ENCODE measurements at places on chromosomes 3 and 15.

- no peak overlapping the region for H3K27ac ChIP-seq
- DNase-seq = no peak
- no peaks in the 10 kb centered on the region for H3K4me1 ChIP-seq
- H3K27me3 ChIP-seq = no peaks in the 10 kb centered on the region
- H3K4me3 ChIP-seq = no peak overlapping the region
Measured at GRCh38 chr15:41804361-41804760, 23.5 kb upstream of the JMJD7 start.

- no peaks in the 10 kb centered on the region for H3K4me1 ChIP-seq
- H3K27me3 ChIP-seq = no peaks in the 10 kb centered on the region
- no peak overlapping the region for H3K4me3 ChIP-seq
- no peak overlapping the region for H3K27ac ChIP-seq
Measured at GRCh38 chr3:167305340-167305890, 74.7 kb downstream of the ZBBX start.

GRCh38 chr3:165816209-165816608 is 21.0 kb downstream of the BCHE start:
- no peaks in the 10 kb centered on the region for H3K36me3 ChIP-seq
- no peaks in the 10 kb centered on the region for H3K4me1 ChIP-seq
- H3K4me3 ChIP-seq = no peak overlapping the region
- no peaks in the 10 kb centered on the region for H3K27me3 ChIP-seq
- H3K27ac ChIP-seq = no peak overlapping the region
- no peak for DNase-seq

DNA sequence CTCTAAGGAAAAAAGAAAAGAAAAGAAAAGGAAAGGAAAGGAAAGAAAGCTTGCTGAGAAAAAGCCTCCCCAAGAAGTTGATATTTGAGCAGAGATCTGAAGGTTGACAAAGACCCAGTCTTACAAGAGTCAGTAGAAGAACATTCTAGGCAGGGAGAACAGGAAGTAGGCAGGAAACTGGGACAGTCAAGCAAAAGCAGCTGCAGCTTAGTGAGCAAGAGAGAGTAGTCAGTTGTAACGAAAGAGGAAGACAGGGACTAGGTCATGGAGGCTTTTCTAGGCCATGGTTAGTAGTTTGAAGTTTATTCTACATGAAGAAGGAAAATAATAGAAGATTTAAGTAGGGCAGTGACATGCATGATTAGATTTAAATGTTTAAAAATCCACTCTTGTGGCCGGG is 31.8 kb upstream of the KLHL6 start:
- H3K4me3 ChIP-seq = no peak overlapping the region
- no peak for DNase-seq
- H3K4me1 ChIP-seq = peaks cover 19% of the 10 kb centered on the region
- H3K27ac ChIP-seq = no peak overlapping the region

GRCh38 chr3:143063018-143063417 is 56.6 kb upstream of the CHST2 start:
- no peak for DNase-seq
- H3K27ac ChIP-seq = no peak overlapping the region
- H3K4me1 ChIP-seq = no peaks in the 10 kb centered on the region
- H3K27me3 ChIP-seq = no peaks in the 10 kb centered on the region

- no peak overlapping the region for H3K27ac ChIP-seq
- no peaks in the 10 kb centered on the region for H3K36me3 ChIP-seq
- no peak for DNase-seq
- H3K4me3 ChIP-seq = no peak overlapping the region
- H3K4me1 ChIP-seq = peaks cover 15% of the 10 kb centered on the region
- H3K27me3 ChIP-seq = peaks cover 13% of the 10 kb centered on the region
Measured at GRCh38 chr15:39430389-39430788, 150.5 kb upstream of the THBS1 start.

- H3K27me3 ChIP-seq = no peaks in the 10 kb centered on the region
- H3K36me3 ChIP-seq = no peaks in the 10 kb centered on the region
Measured at GRCh38 chr3:102478160-102478559, 43.3 kb downstream of the ZPLD1 start.

DNA sequence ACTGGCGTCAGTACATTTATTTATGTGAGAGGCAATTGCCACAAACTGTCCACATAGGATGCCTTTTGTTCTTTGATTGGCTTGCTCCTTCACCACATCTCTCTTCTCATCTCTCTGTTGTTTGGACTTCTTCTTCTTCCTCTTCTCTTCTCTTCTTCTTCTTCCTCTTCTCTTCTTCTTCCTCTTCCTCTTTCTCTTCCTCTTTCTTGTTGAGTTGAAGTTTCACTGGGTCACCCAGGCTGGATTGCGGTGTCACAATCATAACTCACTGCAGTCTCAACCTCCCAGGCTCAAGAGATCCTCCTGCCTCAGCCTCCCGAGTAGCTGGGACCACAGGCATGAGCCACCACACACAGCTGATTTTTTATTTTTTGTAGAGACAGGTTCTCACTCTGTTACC is 67.7 kb upstream of the GSK3B start:
- peaks cover 32% of the 10 kb centered on the region for H3K4me1 ChIP-seq
- H3K4me3 ChIP-seq = no peak overlapping the region

- H3K27ac ChIP-seq = peak overlapping the region; percentile 73
- peaks cover 3% of the 10 kb centered on the region for H3K36me3 ChIP-seq
- peak overlapping the region; percentile 74 for H3K4me3 ChIP-seq
- H3K27me3 ChIP-seq = peaks cover 14% of the 10 kb centered on the region
- H3K4me1 ChIP-seq = peaks cover 15% of the 10 kb centered on the region
- peak; percentile 64 for DNase-seq
Measured at GRCh38 chr3:46812237-46812791, 50.9 kb downstream of the MYL3 start.

GRCh38 chr15:95247071-95247984 is 1016.0 kb downstream of the MCTP2 start:
- no peak overlapping the region for H3K27ac ChIP-seq
- no peaks in the 10 kb centered on the region for H3K27me3 ChIP-seq
- no peak overlapping the region for H3K4me3 ChIP-seq
- DNase-seq = no peak

DNA sequence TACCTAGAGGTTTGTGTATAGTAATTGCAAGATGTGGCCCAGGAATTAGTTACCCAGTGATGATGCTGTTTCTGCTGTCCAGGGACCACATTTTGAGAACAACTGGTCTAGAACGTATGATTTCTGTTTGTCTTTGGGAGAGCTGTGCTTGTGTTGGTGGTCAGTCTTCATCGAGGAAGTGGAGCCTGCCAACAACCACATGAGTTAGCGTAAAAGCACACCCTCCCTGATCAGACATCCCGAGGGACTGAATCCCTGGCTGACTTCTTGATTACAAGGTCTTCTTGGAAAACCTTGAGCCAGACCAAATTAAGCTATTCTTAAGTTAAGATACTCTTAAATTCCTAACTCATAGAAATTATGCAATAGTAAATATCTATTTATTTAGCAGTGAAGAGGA is 81.7 kb upstream of the ZPLD1 start:
- H3K27me3 ChIP-seq = no peaks in the 10 kb centered on the region
- no peak for DNase-seq
- no peaks in the 10 kb centered on the region for H3K36me3 ChIP-seq
- no peak overlapping the region for H3K4me3 ChIP-seq

DNA sequence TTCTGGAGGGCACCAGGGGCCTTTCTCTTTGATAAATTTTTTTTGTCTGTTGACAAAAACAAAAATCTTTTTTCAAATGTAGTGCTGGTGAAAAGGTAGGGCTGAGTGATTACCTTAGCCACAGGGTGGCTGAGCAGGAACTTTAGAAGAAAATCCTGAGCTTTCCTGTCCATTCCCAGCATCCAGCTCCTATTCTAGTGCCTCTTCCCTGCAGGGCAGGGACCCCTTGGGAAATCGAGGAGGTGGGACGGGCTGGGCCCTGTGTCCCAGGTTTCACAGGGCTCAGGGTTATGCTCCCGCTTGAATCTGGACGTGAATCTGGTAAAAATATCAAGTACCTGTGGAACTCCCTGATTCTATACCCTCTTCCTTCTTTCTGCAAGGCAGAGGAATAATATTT is 31.7 kb downstream of the EDEM1 start:
- no peaks in the 10 kb centered on the region for H3K27me3 ChIP-seq
- H3K4me3 ChIP-seq = no peak overlapping the region
- DNase-seq = no peak

- peaks cover 9% of the 10 kb centered on the region for H3K4me1 ChIP-seq
- no peak overlapping the region for H3K27ac ChIP-seq
- no peaks in the 10 kb centered on the region for H3K27me3 ChIP-seq
Measured at GRCh38 chr3:133115176-133115575, 77.0 kb downstream of the TMEM108 start.

- no peak for DNase-seq
- no peak overlapping the region for H3K27ac ChIP-seq
- H3K27me3 ChIP-seq = no peaks in the 10 kb centered on the region
- no peaks in the 10 kb centered on the region for H3K36me3 ChIP-seq
- H3K4me3 ChIP-seq = no peak overlapping the region
- no peaks in the 10 kb centered on the region for H3K4me1 ChIP-seq
Measured at GRCh38 chr3:21785765-21786437, 34.9 kb upstream of the ZNF385D start.

DNA sequence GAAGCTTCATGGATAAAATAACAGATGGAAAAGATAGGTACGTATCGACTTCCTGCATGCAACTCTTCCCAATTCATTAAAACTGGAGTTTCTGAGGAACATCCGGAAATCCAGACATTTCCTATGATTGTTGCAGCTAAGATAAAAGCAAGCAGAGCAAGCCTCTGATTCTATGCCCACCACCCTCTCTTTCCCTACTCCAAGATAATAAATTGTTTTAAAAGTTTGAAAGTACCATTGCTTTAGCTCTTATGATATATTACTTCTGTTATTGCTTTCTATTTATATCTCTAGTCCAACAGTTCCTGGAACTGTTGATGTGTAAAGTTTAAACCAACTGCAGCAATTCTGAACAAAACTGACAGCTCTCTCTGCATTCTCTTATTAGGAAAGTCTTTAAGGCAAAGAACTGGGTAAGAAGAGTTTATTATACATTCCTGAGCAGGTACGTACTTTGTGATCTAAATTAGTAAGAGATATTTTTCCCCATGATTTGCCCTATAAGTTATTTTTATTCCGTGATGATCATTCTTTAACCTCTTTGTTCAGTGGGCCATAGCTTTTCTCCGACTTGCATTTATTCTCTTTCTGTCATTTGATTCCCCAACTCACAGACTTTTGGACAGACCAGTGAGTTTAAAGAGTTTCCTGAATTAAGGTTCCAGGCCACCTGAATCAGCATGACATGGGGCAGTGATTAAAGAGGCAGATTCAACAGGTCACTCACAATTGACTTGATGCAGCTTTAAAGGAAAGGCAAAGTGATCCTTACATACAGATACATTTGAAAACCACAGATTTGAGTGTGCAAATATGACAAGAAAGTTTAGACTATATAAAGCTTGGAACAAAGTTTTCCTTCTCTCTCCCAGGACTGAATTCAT is 94.2 kb upstream of the THRB start:
- peaks cover 29% of the 10 kb centered on the region for H3K4me1 ChIP-seq
- no peaks in the 10 kb centered on the region for H3K36me3 ChIP-seq
- no peak overlapping the region for H3K4me3 ChIP-seq
- H3K27ac ChIP-seq = no peak overlapping the region
- H3K27me3 ChIP-seq = peaks cover 34% of the 10 kb centered on the region

DNA sequence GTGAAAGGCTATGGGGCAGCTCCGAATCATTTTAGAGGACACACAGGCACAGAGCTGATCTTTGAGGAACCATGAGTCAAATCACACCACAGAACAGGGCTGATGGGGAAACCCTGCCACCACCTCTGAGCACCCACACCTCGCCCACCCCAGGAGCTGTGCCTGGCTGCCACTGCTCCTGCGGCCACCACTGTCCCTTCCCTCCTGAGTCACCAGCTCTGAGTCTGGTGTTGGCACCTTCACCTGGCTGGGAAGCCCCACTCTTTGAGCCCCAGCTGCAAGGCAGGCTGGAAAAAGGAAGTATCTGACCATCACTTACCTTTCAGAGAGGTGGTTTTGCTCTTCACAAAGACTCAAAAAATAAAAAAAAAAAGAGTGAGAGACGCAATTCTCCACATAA is 63.6 kb upstream of the MEF2A start:
- no peak overlapping the region for H3K4me3 ChIP-seq
- no peaks in the 10 kb centered on the region for H3K27me3 ChIP-seq
- peaks cover 8% of the 10 kb centered on the region for H3K4me1 ChIP-seq
- H3K27ac ChIP-seq = no peak overlapping the region
- no peak for DNase-seq

GRCh38 chr3:112327371-112327951 is 5.5 kb upstream of the CD200 start:
- DNase-seq = no peak
- H3K36me3 ChIP-seq = no peaks in the 10 kb centered on the region
- H3K4me3 ChIP-seq = no peak overlapping the region
- H3K27me3 ChIP-seq = no peaks in the 10 kb centered on the region

DNA sequence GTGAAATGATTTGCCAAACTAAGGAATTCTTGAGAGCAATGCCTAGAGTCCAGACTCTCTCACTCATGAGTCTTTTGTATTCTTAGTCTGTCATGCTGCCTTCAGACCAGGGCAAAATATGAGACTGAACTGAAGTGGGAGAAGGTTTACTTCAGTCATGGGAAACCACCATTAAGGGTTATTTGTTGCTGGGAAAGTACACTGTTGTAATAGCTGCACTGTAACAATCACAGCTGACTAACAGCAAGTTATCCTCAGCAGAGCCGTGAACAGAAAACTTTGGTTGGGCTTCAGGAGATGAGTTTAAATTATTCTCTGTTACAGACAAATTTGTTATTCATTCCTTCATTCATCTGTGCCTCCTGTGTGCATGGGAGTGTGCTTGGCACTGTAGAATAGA is 258.5 kb downstream of the ROBO2 start:
- peak overlapping the region; percentile 26 for H3K27ac ChIP-seq
- peaks cover 6% of the 10 kb centered on the region for H3K4me1 ChIP-seq
- no peaks in the 10 kb centered on the region for H3K36me3 ChIP-seq
- H3K4me3 ChIP-seq = no peak overlapping the region

DNA sequence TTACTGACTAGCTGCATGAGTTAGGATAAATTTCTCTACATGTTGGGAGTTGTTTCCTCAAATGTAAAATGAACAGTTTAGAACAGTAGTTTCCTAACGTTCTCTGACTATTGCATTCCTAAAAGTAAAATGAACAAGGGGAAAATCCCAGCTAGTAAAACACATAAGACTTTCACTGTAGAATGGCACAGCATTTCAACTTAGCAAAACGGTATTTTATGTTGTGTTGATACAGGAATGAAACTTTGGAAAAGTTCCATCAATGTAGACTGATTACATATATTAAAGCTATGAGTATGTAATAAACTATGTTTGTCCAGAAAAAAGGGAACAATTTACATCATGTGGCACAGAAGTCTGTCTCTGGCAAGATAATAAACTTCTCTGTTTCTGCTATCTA is 297.4 kb upstream of the EPHA3 start:
- H3K4me3 ChIP-seq = no peak overlapping the region
- H3K27ac ChIP-seq = no peak overlapping the region
- H3K36me3 ChIP-seq = no peaks in the 10 kb centered on the region
- DNase-seq = no peak
- peaks cover 7% of the 10 kb centered on the region for H3K4me1 ChIP-seq
- no peaks in the 10 kb centered on the region for H3K27me3 ChIP-seq

GRCh38 chr3:185605566-185605965 is 19.5 kb downstream of the SENP2 start:
- H3K27me3 ChIP-seq = no peaks in the 10 kb centered on the region
- no peak overlapping the region for H3K4me3 ChIP-seq
- H3K27ac ChIP-seq = peak overlapping the region; percentile 47
- DNase-seq = no peak
- peaks cover 4% of the 10 kb centered on the region for H3K4me1 ChIP-seq

Measured in progenitor cell of endocrine pancreas (in vitro differentiated cells).